AG04449 (cell line): ENCODE measurements at places on chromosomes 12 and 14.

DNA sequence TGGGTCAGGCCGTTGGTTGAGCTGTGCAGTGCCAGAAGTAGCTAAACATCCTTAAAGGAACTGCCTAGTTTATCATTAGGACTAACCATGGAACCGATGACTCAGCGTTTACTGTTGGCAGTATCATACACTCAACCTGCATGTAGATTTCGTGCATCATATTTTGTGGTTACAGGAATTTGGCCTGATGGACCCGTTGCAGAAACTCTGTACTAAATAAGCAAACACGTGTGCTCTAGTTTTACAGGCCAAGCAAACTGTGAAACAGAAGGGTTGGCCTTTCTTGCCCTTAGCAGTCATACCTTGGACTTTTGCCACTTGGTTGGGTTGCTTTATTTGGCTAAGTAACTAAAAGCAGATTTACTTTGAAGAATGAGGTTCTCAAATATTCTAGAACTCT is 35.6 kb downstream of the DGLUCY start:
- peak; percentile 99 for DNase-seq

DNA sequence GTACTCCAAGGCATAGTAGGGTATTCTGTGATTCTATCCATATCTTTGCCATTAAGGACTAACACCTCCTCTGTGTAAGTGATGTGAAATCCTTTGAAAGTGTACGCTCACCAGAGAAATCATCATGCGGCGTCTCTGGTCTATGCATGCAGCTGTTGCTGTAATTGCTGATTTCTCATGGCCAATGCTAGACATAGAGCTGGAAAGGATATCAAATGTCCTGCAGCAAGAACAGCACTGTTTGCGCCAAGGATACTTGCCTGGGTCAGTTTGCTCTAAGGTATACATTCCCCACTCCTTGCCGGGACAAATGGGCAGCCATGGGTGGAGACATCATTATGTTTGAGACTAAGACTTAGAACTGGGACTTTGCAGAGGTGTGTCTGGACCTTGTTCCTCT is 896.4 kb downstream of the BCL11B start:
- no peak for DNase-seq

GRCh38 chr14:79137045-79137430 is 966.9 kb downstream of the NRXN3 start:
- no peak for DNase-seq

DNA sequence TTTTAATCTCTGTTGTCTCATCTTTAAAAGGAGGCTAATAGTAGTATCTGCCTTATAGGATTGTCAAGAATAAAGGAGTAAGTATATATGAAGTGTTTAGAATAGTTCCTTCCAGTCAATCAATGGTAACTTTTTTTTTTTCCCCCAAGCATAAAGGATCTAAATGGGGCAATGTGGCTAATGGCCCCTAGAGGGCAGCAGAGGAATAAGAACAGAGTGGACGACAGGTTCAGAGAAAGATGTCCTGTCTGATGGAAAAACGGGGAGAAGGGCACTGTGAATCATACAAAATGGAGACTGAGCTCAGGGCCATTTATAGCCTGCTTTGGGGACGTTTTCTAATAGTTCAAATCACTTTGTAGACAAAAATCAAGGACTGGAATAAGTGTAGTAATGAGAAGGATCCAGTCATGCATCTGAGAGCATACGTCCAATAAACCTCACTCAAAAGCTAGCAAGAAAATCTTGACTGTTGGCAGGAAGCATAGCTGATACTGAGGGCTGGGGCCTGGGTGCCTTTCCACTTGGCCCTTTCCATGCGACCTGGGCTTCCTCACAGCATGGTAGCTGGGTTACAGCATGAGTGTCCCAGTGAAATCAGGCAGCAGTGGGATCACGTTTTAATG is 51.3 kb downstream of the IFNG-AS1 start:
- peak; percentile 23 for DNase-seq

DNA sequence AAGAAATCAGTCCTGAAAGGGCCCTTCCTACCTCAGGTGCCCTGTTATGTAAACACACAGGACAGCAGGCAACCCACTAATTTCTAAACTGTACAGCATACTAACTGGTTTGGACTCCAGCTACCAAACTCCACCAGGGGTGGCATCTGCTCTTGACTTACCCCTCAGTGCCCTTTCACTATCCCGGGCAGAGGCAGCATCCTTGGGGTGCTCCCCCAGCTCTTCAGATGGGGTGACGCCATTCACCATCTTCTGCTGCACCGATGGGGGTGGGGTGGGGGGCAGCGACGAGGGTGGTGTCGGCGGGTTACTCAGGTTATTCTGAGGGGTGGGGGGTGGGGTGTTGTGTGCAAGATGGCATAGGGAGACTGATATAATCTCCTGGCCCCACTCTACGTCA is 11.5 kb upstream of the PRKAG1 start:
- no peak for DNase-seq

DNA sequence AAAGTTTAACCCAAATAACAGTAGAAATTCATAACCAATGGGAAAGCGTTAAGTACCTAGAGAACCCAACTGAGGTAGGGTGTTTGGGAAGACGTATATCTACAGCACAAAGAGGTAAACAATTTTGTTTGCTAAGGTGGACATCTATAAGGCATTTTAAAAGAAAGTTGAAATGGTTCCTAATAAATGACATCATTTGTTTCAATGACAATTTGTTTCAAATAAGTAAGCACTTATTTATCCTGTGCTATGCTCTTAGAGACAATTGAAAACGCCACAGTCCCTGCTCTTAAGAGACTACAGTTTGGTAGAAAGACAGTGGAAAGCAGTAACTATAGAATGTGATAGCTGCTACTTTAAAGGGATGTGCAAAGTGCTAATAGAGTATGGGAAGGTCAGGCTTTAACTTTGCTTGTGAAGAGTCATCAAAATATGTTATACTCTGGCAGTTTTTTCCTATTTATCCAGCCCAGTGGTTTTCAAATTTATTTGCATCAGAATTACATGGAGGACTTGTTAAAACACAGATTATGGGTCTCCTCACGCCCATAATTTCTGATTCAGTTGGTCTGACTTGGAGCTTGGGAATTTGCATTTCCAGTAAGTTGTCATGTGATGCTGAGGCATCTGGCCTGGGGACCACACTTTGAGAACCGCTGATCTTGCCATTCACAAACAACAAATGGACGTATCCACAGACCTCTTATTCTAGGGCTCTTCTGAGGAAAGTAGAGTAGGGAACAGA is 19.6 kb upstream of the SMCO2 start:
- no peak for DNase-seq

- DNase-seq = no peak
Measured at GRCh38 chr12:131914179-131914702, 14.8 kb upstream of the PUS1 start.

DNA sequence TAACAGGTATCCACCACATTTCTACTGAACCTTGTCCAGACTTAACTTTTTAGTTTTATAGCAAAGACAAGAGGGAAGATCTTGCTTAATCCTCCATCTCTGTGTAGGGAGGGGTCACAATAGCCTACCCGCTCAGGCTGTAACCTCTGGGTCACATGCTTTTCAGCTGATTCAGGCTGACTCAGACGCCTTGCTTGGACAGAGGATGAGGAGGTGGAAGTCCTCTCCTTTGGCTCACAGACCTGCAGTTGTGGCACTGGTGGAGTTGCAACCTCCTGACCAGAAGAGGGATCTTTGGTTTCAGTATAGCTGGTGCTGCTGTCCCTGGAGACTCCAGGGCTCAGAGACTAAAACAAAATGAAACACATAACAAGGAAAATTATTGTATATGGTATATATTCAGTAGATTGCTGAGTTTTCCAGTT is 16.2 kb downstream of the ACIN1 start:
- DNase-seq = peak; percentile 87

DNA sequence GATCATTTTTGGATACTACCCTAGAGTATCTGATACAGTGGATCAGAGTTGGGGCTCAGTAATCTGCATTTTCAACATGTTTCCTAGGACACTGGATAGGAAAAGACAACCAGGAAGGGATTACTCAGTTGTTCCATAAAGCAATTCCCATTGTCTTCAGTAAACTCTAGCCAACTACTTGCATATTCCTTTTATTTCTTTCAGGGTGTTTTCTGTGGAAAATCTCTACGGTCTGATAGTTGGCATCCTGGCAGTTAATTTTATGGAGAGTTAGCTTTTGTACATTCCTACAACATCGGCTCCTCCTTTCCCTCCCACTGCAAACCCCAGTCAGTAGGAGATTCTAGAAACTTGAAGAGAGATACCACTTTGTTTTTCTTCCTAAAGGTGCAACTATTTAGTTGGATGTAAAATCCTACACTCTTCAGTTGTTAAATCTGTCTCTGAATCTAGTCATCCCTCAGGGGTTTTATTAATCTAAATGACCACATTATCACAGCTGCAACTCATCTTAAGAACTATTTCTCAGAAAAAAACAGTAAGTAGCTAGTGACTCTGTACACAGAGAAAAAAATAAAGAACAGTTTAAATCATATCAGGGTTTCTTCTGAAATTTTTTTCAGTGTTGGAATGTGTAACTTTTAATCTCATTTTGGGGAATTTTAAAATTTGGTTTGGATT is 103.9 kb downstream of the PDE3A start:
- DNase-seq = no peak

- no peak for DNase-seq
Measured at GRCh38 chr12:32535288-32535999, 136.1 kb downstream of the FGD4 start.

DNA sequence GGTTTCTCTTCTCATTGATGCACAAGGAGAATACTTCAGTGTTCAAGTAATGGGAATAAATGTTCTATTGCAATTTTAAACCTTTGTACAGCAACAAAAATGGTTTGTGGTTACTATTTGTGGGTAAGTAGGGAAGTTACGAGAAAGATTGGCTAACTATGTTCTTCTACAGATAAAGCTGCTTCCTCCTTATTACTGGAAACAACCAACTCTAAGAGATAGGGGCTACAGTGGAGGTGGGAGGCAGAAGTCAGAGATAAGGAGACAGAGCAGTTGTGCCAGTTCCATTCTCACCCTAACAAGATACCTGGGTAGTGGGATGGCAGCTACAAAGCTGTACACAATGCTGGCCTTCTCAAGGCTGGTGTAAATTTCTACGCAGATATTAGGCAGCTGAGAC is 16.2 kb downstream of the NOXRED1 start:
- DNase-seq = no peak

DNA sequence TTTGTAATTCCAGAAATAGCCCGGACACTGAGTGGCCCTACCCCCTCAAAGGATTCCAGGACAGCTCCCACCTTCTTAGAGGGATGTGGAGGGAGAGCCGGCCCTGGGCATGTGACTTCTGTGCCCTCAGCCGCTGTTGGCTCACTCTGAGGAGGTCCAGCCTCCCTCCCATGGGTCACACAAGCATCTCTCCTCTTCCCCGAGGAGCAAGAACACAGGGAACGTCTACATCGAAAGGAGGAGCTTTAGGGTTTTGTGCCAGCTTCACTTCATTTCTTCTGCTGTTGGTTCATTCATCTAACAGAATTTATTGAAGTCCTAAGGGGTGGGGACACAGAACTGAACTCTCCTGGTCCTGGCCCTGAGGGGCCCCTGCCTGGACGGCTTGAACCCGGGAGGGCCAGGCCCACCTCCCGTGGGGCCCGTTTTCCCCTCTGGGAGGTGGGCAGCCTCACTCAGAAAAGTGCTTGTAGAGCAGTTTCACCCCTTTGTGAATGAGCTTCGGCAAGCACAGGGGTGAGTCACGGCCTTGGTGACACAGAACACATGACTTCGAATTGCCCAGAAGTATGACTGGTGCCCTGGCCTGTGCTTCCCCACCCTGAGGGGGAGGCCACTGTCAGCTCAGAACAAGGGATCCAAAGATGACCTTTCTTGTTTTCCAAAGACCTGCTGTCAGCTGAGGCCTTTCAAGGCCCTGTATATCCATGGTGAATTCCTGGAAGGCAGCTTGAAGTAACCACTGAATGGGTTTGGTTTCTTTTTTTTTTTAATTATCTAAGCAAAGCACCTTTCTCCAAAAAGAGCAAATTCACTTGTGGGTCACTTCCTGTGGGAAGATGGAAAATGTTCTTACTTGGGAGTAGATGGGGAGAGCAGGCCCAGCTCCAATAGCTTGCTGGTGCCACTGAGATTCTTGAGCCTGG is 39.2 kb downstream of the NFKBIA start:
- no peak for DNase-seq

- DNase-seq = no peak
Measured at GRCh38 chr12:61896436-61896835, 363.8 kb upstream of the USP15 start.

- DNase-seq = no peak
Measured at GRCh38 chr12:1810201-1810930, 10.0 kb upstream of the LRTM2 start.

- DNase-seq = peak; percentile 38
Measured at GRCh38 chr12:77299910-77300669, 234.7 kb upstream of the E2F7 start.

GRCh38 chr14:55381040-55381439 is 30.6 kb downstream of the ATG14 start:
- DNase-seq = no peak

DNA sequence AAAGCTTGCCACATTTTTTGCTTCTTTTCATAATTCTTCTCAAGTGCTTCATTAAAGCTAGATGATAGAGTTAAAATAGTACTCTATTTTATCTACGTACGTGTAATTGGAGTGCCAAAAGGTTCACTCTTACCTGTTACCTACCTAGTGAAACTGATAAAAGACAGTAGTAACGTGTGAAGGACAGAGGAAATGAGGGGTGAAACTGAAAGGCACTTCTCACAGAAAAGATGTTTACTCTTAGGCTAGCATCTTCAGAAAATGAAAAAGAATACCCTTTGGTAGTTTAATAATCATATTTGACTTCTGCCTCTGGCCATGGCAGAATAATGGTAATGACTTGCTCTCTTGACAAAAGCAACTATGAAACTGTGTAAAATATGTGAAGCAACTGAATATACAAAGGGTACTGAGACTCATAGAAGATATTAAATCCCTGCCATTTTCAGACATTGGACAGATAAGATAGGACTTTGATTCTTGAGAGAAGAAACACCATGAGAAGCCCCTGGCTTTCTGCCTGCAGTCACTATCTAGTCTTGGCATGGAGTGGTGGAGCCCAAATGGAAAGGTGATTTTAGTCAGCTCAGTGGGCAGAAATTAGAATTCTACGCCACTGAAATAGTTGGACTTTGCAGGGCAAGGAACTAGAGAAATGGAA is 6.3 kb upstream of the EVL start:
- no peak for DNase-seq

GRCh38 chr14:92686900-92687427 is 61.5 kb downstream of the LGMN start:
- no peak for DNase-seq

- no peak for DNase-seq
Measured at GRCh38 chr12:130192642-130193345, 30.5 kb downstream of the FZD10 start.
